ENCODE measurements at places on chromosomes 1 and 21.
A peak's percentile ranks its signal among the peaks of the same experiment; 100 is the strongest.

- peak; percentile 88 for DNase-seq
These were observed 1.6 kb upstream of the AJAP1 start for GRCh38 chr1:4652631-4653327.

- no peak for DNase-seq
These were observed 43.9 kb downstream of the UBE2G2 start for GRCh38 chr21:44757731-44758130.

GRCh38 chr1:35505911-35506798, 51.0 kb downstream of the KIAA0319L start:
- DNase-seq: peak; percentile 59

GRCh38 chr1:235127203-235127602, 1.4 kb downstream of the TOMM20 start:
- DNase-seq: peak; percentile 19

DNA sequence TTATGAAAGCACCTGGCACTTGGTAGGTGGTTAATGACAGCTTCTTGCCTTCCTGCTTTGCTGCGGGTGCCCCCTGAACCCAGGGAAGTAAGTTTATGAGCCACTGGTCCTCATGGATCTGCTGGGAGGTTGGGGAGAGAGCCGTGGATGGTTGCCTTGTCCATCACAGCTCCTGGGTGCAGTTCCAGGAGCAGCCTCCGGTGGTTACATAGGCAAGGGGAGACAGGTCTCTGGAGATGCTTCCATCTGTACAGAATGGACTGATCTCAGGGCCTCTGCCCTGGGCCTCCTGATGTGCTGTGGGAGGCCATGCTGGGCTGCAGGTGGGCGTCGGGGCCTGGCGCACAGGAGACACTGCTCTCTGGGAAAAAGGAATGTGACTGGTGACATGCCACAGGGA, 31.6 kb upstream of the ARHGEF10L start:
- DNase-seq: no peak

DNA sequence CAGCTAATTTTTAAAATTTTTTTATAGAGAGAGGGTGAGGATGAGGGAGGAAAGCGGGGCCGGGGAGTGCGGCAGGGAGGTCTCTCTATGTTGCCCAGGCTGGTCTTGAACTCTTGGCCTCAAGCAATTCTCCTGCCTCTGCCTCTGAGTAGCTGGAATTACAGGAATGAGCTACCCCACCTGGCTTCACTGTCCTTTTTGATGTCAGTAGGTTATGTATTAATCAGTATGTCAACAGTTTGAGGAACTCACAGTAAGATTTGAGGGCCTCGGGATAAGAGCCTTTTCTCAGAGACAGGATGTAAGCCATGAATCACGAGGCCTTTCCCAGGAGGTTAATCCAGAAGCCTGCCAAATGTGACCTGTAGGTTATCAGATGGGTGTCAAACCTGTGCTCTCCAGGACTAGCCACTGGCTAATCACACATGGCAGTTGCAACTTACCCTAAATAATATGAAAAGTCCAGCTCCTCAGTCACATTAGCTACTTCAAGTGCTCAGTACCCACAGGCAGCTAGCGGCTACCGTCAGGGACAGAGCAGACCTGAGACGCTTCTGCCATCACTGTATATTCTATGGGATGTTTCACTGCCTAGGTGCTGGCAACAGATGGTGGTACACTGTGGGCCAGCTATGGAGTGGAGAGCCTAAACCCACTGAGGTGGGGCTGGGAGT, 33.1 kb downstream of the TRIM67 start:
- no peak for DNase-seq

DNA sequence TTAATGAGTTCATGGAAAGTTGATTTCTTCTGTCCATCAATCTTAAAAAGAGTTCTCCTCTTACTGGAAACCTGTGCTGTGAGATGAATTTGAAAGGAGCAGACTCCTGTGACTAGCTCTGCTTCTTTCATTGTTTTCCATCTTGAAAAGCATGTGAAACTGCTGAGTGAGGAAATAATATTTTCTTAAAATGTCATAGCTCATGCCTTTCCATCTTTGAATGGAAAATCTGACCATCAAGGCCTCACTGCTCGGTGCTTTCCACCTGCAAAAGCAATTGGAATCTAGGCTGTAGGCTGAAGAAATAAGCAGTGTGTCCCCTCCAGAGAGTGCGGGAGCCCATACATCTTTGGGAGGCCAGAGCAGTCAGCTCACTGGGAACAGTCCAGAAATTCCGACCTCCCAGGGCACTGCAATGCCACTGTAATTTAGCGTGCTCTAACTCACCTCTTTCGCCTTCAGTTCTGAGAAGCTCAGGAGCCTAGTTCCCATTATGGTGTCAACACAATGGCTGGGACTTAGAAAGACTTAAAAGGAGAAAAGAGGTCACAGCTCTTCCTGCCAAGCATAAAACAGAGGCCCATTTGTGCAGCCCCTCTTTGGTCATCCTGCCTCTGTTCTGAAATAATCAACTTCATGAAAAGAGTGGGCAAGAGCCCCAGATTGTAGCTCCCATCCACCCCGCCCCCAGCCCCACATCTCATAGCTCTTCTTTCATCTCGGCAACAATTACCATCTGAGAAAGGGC, 50.4 kb upstream of the F3 start:
- DNase-seq: no peak

DNA sequence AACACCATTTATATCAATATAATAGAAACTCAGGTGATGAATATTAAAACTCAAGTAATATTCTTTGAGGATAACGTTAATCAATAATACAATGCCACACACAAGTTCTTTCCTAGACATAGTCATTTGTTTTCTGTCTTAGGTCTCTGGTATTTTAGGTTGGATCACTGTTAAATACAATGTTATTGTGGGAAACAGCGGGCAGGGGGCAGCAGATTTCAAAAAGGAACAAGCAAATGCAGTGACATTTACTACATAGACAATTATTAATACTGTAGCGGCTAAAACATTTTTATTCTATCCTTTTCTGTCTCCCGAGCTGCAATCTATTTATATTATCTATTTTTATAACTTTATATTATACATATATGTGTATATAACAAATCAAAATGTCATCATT, 186.4 kb upstream of the ZNHIT6 start:
- DNase-seq: no peak

- DNase-seq: no peak
These were observed 78.7 kb upstream of the VAV3 start for GRCh38 chr1:108043707-108044106.

GRCh38 chr1:28893403-28894102, 20.8 kb upstream of the EPB41 start:
- no peak for DNase-seq

DNA sequence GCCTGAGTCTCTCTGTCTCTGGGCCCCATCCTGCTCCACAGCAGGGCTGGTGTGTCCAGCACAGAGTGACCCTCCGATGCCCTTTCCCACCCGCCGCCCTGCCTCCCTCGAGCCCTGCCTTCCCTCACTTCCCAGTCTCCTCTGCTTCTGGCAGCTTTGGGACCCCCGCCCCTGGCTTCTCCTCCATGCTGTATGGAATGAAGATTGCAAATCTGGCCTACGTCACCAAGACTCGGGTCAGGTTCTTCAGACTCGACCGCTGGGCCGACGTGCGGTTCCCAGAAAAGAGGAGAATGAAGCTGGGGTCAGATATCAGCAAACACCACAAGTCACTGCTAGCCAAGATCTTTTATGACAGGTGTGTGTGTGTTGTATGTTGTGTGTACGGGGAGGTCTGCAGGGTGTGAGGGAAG, 14.3 kb downstream of the MOV10 start:
- DNase-seq: no peak

- no peak for DNase-seq
These were observed 76.1 kb downstream of the PGM1 start for GRCh38 chr1:63669151-63669961.

GRCh38 chr21:36072453-36073162, 2.8 kb downstream of the CBR1 start:
- no peak for DNase-seq

GRCh38 chr1:45574105-45574626, 9.7 kb upstream of the NASP start:
- no peak for DNase-seq

DNA sequence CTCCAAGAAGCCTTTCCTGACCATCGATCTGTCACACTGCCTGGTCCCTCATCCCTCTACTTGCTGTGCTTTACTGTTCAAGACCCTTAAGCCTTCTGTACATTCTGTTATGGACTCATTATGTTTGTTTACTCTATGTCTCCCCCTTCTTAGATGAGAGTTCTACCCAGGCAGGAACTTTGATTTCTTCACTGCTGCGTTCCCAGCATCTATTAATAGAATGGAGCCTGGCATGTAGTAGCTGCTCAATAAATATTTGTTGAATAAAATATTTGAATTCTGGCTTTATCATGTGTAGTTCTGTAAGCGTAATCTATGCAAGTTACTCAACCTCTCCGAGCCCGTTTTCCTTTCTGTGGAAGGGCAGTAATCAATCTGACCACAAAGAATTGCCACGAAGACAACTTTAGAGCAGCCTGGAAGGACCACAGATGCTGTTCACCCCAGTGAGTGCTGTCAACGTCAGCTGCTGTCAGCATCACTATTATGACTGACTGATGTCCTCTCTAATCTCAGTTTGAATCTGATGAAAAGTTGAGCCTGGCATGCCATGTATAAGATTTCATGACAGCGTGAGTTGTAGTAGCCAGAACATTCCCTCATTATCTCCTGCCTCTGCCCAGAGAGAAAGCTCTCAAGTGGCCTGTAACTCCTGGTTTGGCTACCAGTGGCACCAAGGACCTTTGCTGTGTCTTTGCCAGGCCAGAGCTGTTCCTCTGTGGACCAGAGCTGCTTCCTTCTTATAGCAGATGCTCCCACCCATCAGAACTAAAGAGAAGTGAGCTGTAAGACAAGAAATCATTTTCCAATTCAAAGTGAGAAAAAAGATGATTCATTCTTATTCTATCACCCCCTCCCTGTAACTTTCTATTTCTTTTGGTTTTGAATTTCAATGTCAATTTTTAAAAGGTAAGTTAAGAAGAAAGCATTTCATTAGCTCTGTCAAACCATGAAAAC, 94.5 kb downstream of the PRDM2 start:
- DNase-seq: no peak

- no peak for DNase-seq
These were observed 48.4 kb upstream of the DNAJC6 start for GRCh38 chr1:65260851-65261473.

GRCh38 chr1:194568610-194569009, 1382.2 kb upstream of the B3GALT2 start:
- DNase-seq: no peak

GRCh38 chr1:97097404-97097925, 375.9 kb downstream of the PTBP2 start:
- no peak for DNase-seq

GRCh38 chr1:154414606-154415005, 9.5 kb downstream of the IL6R start:
- DNase-seq: no peak

DNA sequence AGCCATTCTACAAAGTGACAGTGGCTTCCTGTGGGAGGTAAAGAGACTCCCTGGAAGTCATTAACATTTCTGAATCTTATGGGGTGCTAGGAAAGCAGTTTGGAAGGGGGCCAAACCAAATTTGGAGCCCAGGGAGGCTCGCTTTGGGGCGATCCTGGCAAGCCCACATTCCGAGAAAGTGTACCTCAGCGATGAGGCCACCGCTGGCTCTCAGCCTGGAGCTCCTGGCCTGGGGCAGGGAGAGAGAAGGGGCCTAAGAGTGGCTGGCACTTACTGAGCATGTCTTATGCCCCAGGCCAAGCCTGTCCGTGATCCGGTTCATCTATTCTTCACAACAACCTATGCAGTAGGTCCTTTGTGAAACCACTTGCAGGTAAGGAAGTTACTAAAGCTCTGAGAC, 98.8 kb downstream of the CCDC185 start:
- no peak for DNase-seq

Data from activated CD8-positive, alpha-beta memory T cell treated with anti-CD3 and anti-CD28 coated beads for 24 hours (primary cell).